ENCODE measurements at places on chromosomes 3 and 15.

DNA sequence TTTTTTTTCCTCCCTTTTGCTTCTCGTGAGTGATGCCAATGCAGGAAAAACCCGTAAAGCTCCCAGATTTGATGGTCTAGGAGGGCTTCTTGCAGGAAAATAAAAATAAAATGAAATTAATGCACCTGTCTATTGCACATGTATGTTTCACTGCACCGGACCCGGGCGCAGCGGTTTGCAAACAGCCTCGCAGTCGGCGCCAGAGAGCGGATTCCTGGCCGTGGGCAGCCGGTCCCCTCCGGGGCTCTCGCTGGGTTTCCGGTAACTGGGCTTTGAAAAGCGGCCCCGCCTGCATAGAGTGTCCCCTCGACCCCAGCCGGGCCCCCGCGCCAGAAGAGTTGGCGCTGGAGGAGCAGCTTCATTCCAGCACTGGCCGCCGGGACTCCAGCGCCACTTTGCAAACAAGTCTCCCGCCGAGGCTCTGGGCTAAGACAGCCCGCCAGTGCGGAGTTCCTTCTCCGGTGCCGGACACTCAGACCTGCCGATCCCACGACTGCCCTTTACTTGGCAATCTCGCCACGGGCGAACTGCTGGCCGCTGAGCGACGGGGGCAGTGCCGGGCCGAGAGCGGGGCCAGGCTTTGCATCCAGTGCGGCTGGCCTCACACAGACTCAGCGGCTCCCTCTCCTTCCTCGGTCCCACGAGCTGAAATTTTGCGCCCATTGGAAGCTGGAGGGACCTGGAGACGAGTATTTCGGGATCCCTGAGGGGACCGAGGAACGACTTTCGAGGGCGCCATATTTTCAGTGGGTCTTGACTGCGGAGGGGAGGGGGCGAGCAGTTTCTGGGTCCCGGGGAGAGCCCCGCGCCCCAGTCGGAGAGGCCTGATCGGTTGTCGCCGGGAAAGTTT is 225.9 kb upstream of the C2CD4B start:
- DNase-seq: peak; percentile 20

DNA sequence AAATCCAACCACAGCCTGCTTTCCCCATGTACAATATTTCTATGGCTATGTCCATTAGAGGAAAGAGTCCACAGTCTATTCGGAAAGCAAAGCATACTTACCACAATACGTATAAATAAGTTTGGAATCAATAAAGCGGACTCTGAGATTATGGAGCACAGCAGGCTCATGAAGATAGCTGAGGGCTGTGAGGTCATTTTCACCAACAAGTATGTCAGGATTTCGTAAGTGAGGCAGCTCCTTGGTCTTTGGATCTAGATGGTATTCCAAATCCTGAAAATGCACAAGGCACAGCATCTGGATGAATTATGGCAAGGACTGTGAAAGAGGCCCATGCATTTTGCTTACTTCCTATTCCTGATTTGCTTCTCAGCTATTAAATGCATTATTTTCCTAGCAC is 100.4 kb downstream of the MYO5A start:
- DNase-seq: no peak

DNA sequence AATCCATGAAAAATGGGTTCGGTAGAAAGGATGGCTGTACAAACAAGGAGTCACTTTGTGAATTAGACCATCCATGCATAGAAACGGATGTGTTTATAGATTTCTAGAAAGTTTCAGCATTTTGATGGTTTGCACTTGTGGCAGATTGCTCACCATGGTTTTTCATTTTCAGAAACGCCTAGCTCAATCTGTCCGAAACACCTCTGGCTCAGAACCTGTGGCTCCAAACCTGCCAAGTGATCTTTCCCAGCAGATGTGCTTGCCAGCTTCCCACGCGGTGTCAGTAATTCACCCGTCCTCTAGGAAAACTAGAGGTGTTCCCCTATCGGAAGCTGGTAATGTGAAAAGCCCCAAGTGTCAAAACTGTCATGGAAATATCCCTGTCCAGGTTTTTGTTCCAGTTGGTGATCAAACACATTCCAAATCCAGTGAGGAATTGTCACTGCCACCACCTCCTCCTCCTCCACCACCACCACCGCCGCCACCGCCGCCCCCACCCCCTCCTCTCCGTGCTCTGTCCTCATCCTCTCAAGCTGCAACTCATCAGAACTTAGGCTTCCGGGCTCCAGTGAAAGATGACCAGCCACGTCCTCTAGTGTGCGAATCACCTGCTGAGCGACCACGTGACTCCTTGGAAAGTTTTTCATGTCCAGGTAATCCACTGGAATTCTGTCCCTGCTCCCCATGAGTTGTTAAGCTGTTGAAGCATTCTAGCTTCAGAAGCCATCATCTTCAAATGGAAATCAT is 21.2 kb downstream of the WHAMM start:
- DNase-seq: no peak

DNA sequence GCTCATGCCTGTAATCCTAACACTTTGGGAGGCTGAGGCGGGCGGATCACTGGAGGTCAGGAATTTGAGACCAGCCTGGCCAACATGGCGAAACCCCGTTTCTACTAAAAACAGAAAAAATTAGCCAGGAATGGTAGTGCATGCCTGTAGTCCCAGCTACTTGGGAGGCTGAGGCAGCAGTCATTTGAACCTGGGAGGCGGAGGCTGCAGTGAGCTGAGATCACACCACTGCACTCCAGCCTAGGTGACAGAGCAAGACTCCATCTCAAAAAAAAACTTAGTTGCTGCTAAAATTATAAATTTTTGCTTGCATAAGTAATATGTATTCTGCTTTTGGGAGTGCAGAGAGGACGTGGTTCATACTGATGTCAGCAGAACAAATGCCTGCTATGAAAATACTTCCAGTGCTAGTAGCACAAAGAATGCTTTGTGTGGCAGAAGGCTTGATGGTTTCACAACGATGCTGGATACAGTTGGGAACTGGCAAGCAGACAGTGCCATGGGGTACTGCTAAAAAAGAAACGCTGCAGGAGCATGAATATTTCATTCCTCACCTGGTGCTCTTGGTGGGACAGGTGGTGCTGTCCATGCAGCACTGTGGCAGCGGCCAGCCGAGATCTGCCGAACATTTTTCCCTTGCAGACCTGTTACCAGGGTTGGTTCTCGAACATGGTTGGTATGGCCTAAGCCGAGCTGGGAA is 31.1 kb downstream of the FBXL22 start:
- DNase-seq: no peak

DNA sequence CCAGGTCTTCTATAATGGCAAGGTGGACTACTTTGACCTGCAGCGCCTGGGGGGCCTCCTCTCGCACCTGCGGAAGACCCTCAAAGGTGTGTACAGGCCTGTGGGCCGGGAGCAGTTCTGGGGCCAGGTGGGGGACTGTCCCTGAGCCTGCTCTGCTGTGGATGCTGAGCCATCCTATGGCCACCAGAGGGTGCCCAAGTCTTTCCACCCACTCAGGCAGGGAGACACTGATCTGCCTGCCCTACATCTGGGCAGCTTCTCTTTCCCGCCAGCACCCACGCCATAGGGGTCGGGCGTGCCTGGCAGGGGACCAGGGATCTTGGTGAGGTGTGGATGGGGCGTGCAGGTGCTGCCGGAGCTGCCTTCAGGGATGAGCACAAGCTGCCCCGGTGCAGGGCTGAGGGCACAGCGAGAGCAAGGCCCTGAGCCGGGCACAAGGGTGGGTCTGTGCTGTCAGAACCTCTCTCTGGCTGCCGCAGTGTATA is 14.1 kb downstream of the RNF123 start:
- DNase-seq: peak; percentile 41

GRCh38 chr3:29144807-29145206 is 136.1 kb upstream of the RBMS3 start:
- peak; percentile 38 for DNase-seq

GRCh38 chr3:47323431-47324277 is 40.9 kb downstream of the KLHL18 start:
- DNase-seq: peak; percentile 48

- DNase-seq: peak; percentile 91
These were observed 7.2 kb downstream of the CCDC54 start for GRCh38 chr3:107384428-107384827.

Data from foreskin keratinocyte (primary cell).